ENCODE measurements at places on chromosomes 6 and 20.

GRCh38 chr6:13355999-13356785, 27.9 kb upstream of the TBC1D7 start:
- no peak for DNase-seq

DNA sequence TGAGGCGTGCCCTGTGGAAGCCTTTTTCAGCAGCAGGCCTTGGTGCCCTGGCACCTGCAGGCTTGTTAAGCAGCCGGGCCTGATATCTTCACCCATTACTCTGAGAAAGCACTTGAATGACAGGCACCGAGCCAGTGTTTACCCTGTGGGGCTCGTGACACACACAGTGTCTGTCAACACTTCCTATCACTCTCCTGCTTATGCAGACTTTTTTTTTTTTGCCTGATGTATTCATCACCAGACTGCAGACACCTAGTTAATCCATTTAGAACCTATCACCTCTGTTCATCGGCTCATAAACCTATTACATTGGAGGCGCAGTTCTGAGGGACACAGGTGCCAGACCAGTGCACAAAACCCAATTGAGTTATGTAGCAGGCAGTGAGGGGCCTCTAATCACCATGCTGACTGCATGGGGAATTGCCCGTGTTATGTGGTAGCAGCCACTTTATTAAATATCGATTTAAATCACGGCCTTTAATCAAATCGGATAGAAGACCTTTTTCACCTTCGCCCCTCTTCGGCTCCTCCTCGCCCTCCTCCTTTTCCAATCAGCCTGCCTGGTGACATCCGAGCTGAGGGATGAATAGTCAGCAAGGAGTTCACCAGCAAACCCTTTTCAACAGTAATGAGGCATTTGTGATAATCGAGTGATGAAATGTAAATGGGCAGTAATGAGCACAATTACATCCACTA, 962.9 kb upstream of the SLC35B3 start:
- DNase-seq, result no peak

GRCh38 chr6:89284081-89284480, 31.0 kb downstream of the GABRR2 start:
- no peak for DNase-seq

GRCh38 chr6:161242113-161242512, 31.7 kb downstream of the AGPAT4 start:
- no peak for DNase-seq

DNA sequence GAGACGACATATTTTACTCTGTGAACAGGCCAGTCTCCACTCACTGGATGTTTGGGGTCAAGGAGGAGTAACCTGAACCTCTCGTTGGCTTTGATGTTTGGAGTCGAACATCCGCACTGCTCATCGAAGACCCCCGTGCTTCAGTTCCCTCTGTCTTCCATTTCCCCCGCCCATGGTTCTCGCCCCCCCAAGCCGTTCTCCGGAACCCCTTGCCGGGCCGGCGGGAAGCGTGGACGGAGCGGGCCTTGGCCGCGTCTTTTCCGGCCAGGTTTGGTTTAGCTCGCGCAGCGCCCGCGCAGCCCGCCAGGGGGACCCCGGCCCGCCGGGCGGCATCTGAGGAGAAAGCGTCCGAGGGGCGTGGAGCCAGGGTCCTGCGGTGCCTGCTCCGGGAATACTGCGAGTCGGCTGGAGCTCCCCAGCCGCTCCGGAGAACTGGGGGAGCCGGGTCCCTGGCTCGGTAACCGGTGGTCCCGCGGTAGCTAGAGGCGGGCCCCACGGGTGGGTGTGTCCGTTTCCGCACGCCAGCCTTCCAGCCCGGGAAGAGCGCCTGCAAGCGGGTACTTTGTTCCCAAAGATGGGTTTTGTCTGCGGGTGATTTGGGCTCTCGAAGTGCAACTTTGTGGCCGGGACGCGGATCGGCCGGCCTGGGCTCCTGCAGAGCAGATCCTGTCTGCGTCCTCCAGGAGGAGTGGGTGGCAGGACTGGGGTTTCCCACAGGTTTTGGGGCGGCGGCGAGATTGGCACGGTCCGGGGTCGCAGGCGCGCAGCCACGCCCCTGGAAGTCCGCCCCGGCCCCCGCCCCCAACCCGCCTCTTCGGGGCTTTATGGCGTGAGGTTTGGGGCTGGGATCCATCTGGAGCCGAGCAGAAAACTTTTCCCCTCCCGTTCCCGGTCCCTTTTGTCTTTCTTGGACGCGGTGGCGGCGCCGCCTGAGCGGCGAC, at the start of gene TMEM200A:
Gene TMEM200A, plus strand, starts transcription at position 852 of the 941 bp plus-strand sequence. CDS start 74,406 bp downstream, outside the sequence.
- peak; percentile 90 for DNase-seq

DNA sequence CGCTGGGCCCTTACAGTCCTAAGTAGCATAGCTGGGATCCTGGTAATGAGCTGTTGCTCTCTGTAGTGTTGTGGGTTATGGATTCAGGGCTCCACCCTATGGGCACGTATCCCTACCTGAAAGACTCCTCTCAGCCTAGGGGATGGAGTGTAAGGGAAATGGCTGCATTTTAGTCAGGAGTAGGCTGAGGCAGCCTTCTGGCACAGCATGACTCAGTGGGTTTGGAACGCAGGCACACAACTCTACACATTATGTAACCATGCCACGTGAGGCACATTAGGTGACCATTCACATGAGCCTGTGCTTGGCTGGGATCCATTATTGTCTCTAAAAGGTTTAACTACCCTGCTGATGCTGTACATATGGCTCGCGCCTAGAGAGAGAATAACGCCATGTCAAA, 27.8 kb downstream of the HDDC2 start:
- DNase-seq, result no peak

DNA sequence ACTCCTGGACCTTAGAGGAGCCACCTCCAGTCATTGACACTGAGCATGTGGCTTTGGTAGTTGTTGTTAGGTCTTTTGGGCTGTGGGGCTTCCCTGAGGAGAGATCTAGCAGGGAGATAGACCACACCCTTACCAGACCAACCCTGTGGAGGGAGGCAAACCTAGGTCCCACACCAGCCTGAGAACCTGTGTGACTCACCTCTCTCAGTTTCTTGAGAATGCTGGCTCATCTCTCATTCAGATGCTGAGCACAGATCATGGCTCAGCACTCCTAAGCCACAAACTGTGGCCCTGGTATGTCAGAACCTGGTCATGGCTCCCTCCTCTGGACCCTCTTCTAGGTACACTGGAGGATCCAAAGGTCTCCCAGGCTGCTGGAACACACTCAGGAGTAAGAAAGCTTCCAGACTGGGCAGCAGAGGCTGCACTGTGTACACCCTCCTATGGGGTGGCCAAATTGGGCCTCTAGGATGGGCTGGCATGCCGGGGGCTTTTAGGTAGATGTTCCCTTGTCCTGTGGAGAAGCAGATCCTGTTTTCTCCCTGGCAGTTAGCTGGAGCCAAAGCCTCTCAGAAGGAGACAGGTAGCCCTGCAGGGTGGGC, 1294.5 kb downstream of the KHDRBS2 start:
- no peak for DNase-seq

DNA sequence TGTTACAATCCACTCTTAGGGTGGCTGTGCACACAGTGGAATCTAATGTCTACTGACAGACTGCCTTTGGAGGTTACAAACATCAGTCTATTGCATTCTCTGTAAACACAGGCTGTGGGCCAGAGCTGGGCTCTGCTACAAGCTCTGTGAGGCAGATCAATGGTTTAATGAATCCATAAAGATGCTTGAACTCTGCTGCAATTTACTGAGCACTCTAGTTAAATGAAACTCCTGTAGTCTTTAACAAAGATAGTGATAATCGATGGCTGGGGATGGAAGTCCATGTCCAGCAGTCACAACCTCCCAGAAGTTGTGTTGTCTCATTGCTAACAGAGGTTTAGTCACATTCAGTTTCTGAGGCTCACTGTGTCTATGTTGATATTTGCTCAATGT, 50.5 kb downstream of the SOBP start:
- DNase-seq, result no peak

GRCh38 chr20:48184229-48184628, 398.9 kb upstream of the SULF2 start:
- DNase-seq, result no peak

All from right kidney (tissue), 9 donors.